Femur (tissue), 1 donor: ENCODE measurements at places on chromosomes 7 and 10.

- peak; percentile 31 for DNase-seq
Observed at GRCh38 chr10:2925631-2926030, 141.7 kb upstream of the PFKP start.

DNA sequence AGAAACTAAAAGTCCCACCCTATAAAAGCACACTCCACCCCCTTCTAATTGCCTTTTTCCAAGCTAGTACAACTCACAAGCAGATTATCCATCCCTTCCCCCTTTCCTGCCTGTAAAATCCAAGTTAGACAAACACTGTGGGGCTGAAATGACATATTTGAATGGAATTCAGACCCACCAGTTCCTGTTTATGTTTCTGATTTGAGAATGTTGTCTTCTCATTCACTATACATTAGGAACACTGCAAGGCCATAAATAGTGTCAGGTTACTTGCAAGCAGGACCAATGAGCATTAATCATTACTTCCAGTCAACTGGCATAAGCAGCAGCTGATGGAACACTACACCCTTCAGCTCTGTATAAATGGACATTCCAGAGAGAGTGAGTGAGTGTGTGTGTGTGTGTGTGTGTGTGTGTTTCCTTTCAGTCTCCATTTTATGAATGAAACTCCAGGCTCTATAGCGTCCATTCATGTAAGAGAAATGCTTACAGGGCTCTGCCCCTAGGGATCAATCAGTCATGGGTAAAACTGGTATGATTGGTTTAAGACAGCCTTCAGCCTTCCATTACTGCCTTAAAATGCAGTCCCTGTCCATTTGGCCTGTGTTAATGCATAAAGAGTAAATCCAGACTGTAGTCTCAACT, 69.3 kb downstream of the ETV1 start:
- DNase-seq = peak; percentile 90

DNA sequence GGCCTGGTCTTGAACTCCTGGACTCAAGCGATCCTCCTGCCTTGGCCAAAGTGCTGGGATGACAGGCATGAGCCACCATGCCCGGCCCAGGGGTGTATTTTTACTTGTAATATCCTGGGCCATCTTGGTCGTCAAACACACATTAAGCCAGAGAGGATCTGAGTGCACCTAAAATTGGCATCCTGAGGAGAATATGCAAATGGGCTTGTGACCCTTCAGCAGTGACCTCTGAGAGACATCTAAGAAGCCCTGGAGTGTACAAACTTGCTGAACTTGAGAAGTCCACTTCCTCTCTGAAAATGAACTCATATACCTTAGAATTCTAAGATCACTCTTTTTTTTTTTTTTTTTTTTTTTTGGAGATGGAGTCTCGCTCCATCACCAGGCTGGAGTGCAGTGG, 372.0 kb upstream of the C7orf33 start:
- no peak for DNase-seq

DNA sequence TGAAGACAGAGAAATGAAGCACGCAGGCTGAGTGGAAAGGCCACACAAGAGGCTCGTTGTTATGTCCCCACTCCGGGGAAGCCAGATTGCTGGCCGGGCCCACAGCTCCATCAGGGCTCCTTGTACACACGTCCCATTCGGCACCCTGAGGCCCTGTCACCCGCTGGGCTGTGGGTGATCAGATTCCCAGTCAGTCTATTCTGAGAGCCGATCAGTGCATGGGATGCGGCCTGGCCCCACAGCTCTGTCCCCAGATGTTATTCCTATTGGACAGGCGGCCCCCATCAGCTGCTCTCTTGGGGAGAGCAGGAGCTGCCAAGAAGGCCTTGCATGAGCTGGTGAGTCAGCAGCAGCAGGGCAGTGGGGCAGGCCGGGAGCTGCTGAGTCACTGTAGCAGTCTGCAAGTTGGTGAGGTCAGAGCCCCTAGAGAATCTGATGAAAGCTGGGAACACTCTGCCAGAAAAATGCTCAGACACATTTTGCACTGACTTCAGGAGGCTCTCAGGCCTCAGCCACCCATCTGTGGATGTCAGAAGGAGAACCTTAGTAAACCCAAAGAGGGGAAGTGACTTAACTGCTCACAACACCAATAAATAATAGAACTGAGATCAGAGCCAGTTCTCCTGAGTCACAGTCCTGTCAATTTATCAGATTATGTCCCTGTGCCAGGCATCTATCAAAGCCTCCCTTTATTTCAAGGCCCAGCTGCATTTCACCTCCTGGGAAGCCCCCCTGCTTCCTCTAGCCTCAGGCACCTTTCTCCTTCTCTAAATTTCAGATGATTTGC, 9.4 kb upstream of the PSAP start:
- DNase-seq = peak; percentile 94

- DNase-seq = no peak
Observed at GRCh38 chr7:67423065-67423464, 426.4 kb downstream of the TYW1 start.

- no peak for DNase-seq
Observed at GRCh38 chr7:34821932-34822558, 164.0 kb downstream of the NPSR1 start.

DNA sequence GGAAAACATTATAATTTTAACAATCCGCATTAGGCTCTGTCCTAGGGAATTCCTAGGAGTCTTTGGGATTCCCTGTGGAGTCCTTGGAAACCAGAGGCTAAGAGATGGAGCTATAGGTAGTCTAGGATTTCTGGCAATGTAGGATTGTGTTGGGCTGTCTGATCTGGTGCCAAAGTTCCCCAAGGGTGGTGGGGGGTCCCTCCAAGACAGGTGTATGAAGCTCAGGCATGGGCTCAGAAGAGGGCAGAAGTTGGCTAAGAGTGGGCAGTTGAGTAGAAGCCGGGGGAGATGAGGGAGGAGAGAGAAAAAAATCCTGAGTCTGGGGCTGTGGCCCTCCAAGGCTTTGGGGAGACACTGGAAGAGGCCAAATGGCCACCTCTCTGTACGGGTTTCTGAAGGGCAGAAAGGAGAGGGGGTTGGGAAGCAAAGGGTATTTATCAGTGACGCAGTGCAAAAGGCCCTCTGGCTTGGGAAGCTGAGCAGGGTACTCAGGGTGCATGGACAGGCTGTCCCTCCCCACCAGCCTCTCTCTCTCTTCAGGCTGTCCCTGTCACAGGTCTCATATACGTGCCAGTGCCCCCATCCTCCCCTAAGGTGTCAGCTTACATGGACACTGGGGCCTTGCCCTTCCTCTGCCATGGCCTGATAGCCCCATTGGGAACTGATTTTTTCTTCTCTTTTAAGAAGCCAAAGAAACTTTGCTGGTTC, 929 bp downstream of the HOXA6 start:
- DNase-seq = peak; percentile 23

DNA sequence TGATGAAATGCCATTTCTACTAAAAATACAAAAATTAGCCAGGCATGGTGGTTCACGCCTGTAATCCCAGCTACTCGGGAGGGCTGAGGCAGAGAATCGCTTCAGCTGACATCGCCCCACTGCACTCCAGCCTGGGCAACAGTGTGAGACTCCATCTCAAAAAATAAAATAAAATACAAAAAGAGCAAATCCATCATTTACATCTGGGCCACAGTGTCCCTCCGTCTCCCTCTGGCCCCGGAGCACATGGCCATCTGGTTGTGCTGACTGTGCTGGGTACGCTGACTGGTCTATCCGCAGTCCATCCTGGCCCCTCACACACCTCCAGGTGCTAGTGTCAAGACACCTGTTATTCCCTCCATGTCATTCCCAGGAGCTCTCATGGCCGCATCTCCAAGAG, 42.1 kb downstream of the KCNH2 start:
- DNase-seq = no peak

DNA sequence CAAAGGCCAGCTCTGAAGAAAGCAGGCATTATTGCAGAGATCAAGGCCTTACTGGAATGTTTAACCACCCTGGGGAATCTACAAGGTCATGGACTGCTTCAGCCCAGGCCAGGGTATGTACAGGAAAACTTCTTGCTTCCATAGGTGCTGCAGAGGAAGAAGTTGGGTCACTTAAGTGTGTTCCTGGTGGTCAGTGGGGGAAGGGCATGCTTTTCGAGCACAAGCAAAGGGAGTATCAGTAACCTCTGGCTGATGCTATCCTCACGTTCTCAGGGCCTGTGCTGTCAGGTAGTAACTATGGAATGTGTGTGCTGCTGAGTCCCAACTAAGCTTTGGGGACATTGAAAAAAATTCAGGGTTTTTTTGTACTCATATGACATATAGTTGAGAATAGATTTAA, 234.0 kb upstream of the SP4 start:
- DNase-seq = no peak

GRCh38 chr7:128954150-128954549, 16.4 kb downstream of the IRF5 start:
- no peak for DNase-seq

GRCh38 chr7:8379264-8379663, 54.1 kb upstream of the NXPH1 start:
- no peak for DNase-seq

GRCh38 chr7:33868166-33868565, 37.2 kb upstream of the BMPER start:
- DNase-seq = no peak

- no peak for DNase-seq
Observed at GRCh38 chr7:110897538-110897937, 193.4 kb upstream of the LRRN3 start.

DNA sequence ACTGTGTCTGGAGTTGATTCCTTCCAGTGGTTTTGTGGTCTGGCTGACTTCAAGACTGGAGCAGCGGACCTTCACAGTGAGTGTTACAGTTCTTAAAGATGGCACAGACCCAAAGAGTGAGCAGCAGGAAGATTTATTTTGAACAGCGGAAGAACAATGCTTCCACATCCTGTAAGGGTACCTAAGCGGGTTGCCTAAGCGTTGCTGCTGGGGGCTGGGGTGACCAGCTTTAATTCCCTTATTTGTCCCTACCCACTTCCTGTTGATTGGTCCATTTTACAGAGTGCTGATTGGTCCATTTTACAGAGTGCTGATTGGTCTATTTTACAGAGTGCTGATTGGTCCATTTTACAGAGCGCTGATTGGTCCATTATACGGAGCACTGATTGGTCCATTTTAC, 13.2 kb downstream of the AKR1B15 start:
- DNase-seq = no peak

GRCh38 chr7:4882169-4883032, 1.1 kb downstream of the RADIL start:
- peak; percentile 86 for DNase-seq

DNA sequence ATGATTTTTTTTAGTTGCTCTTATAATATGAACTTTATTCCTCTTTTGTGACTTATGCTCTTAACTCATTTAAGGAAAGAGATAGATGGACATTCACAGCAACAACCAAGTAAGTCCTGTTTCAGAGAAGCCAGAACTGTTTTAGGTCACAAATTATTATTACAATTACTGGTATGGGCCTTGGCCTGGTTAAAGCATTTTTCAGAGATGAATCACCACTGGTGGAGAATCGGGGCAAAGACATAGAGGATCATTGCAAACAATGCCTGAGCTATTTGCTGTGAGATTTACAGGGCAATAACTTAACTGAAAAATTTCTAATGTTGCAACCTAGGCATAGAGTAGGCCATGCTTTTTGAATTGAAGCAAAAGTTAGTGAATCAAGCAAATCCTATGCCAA, 138.0 kb upstream of the YAE1 start:
- DNase-seq = no peak

DNA sequence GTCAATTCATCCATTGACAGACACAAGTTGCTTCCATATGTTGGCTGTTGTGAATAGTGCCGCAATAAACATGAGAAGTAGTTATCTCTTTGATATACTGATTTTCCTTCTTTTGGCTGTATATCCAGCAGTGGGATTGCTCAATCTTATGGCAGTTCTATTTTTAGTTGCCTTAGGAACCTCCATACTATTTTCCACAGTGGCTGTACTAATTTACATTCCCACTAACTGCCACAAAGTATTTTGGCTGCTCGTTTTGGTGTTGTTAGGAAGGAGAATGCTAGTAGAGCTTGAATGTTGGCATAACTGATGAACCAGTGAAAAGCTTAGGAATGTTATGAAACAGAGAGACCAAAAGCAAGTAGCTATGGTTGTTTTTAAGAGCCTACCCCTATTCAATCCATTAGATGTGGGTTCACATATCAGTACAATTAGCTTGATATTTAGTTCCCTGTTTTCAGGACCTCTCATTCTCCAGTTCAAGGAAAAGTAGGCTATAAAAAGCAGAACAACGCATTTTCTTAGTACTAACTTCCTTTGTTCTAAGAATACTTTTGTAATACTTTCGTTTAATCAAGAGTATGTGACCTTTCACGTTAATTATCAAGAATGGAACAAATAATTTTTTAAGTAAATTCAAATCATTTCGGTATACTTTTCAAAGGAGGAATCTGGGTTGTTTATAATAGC, 100.3 kb downstream of the FAS start:
- DNase-seq = no peak

DNA sequence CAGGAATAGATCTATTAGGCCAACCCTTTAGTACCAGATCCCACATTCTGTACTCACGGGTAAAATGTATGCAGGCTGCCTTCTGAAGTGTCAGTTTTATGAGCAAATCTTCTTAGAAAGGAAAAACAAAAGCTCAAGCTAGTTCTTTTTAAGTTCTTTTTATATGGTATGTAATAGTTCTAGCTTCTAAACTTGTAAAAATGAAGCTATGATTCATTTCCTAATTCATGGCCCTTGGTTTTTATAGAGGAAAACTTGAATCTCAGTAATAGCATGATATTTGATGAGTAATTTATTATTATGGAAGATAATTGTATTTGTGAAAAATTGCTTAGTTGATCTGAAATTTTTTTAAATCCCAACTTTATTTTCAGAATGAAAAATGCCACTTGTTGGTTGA, 54.3 kb downstream of the SLK start:
- no peak for DNase-seq

DNA sequence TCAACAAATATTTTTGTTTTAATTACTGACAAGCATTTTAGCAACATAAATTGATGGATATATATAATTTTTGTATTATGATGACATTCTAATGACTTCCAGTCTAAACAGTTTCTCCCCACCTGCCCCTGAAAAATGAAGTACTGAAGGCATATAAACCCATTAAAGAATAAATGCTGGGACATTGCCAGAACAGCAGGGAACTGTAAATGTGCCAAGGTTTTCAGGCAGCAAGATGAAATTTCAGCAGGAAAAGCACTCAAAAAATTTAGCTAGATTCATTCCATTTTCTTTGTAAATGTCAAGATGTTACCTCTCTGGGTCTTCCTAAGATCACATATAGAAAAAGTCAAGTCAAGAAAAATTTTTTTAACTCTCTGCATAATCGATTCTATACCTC, 11.0 kb upstream of the TLL2 start:
- DNase-seq = no peak

DNA sequence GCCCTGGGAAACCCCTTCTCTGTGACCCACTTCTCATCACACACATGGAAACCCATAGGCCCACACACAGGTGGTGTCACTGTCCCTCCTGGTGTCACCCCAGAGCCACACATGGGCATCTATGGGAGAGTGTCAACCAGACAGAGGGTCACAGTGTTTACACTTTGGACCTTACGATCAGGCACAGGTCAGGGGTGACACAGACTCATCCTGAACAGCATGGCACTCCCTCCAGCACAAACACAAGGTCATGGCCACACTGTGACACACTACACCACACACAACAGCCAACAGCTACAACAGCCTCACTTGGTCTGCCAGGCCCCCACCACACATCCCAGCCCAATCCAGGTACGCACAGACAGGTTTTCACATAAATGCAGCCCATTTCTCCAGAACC, 6.2 kb downstream of the TLX1 start:
- DNase-seq = no peak
